ENCODE measurements at places on chromosomes 12 and 14. TPM values are rescaled to one million over a fixed set of nuclear protein-coding genes. Genes with fewer than 3 reads are reported as not detected.

TRPV4 gene
- total RNA-seq = not detected

- peaks cover 5% of the 10 kb centered on the region for H3K4me1 ChIP-seq
- no peaks in the 10 kb centered on the region for H3K27me3 ChIP-seq
- no peak for DNase-seq
- no peaks in the 10 kb centered on the region for H3K36me3 ChIP-seq
Observed at GRCh38 chr12:75471902-75472890, 8.4 kb upstream of the GLIPR1 start.

- no peaks in the 10 kb centered on the region for H3K36me3 ChIP-seq
- no peak for DNase-seq
- H3K4me3 ChIP-seq = no peak overlapping the region
- no peaks in the 10 kb centered on the region for H3K4me1 ChIP-seq
Observed at GRCh38 chr12:76316468-76316867, 31.7 kb downstream of the BBS10 start.

DNA sequence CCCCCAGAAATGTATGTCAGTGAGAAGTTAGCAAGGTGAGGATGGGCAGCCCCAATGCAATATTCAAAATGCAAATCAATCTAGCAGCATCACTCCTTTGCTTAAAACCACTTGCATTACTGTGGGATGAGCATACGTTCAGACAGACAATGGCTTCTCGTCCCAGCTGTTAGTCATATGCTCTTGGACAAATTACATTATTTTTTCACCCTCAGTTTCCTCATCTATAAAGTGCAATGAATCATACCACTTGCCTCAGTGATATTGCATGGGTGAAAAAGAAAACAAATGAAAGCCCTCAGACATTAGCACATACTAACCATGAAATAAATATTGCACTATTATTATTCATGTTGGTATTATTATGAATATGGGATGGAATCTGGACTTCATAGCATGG lies 132.3 kb downstream of the C12orf75 start:
- no peak for DNase-seq
- no peaks in the 10 kb centered on the region for H3K4me1 ChIP-seq
- H3K4me3 ChIP-seq = no peak overlapping the region
- H3K27me3 ChIP-seq = peaks cover 9% of the 10 kb centered on the region
- no peaks in the 10 kb centered on the region for H3K36me3 ChIP-seq

- DNase-seq = no peak
- no peaks in the 10 kb centered on the region for H3K27me3 ChIP-seq
- peaks cover 18% of the 10 kb centered on the region for H3K4me1 ChIP-seq
- H3K4me3 ChIP-seq = no peak overlapping the region
Observed at GRCh38 chr12:122977655-122978392, 2.7 kb upstream of the ARL6IP4 start.

DNA sequence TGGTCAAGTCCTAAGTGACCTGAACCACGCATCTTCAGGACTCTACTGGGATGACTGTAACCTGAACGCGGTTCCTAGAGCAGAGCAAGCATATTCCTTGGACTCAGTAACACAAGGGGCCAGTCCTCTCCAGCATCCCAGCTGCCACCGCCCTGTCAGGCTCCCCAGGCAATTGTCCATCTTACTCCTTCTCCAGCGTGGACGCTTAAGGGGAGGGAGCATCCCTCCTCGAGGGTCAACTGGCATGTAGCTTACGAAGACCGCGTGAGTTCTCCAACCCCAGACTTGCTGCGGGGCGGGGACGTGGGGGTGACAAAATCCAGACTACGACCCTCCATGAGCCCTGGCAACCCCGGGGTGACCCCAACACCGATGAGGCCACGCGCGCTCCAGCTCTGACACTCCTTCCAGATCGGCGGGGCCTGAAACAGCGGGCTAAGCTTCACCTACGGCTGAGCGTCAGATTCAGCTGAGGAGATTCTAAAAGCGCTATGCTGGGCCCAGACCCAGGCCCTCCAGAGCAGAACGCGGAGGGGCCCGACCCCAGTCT lies 846 bp upstream of the MTHFD1 start:
- H3K4me3 ChIP-seq = peak overlapping the region; percentile 97
- peaks cover 10% of the 10 kb centered on the region for H3K36me3 ChIP-seq
- H3K27ac ChIP-seq = peak overlapping the region; percentile 95
- H3K4me1 ChIP-seq = peaks cover 29% of the 10 kb centered on the region
